Stimulated activated CD4-positive, alpha-beta T cell treated with anti-CD3 and anti-CD28 coated beads, Interleukin-12 subunit alpha, Interleukin-12 subunit beta, amount 100 ng/mL, for 48 hours (primary cell): ENCODE measurements at places on chromosomes 7 and 10.

DNA sequence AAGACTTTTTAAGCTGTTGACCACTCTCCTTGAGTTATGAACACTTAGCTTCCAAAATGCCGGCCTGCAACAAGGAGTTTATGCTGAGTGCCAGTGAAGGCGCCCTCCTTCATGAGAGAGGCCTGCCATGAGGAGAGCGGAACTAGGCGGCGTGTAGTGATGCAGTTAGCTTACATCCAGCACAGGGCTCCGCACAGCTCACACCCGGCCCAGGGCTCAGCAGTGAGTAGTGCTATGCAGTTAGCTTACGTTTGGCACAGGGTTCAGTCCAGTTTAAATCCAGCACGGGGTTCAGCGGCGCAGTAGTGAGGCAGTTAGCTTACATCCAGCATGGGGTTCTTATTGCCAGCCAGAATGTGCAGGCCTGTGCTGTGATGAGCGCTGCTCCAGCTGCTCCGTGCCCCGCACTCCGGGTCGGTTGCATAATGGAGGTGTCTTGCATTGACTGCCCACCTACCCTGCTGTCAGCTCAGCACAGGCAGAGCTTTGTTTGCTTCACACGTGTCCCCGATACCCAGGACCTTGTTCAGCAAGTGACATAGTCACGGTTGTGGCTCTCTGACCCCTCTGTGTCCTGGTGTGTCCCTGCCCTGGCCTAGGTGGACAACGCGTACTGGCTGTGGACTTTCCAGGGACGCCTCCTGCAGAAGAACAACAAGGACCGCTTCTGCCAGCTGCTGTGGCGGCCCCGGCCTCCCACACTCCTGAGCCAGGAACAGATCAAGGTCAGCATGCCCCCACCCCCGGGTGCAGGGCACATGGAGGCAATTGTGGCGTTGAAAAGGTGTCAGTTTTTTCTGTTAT lies 21.9 kb downstream of the EIF3B start:
- DNase-seq: no peak

DNA sequence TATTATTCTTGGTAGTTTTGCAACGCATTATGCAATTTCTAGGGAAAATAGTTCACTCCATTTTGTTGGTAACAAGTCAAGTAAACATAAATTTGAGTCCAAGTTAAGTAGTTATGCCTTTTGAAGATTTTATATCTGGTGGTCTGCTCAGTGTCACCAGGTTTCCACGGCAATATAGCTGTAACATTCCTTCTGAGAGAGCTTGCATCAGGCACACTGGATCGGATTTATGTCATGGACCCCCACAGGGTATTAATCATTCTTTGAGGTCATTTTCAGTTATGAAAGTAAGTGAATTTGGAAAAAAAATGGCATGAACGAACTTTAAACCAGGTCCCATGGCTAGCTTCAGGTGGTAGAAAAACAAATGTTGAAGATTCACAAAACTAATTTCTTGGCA lies 136.3 kb downstream of the POLR1F start:
- no peak for DNase-seq

GRCh38 chr10:58360412-58361004 lies 24.7 kb upstream of the TFAM start:
- no peak for DNase-seq

GRCh38 chr7:95375591-95376257 lies 20.5 kb downstream of the PON3 start:
- no peak for DNase-seq

GRCh38 chr10:99850021-99850766 lies 67.8 kb downstream of the ABCC2 start:
- DNase-seq: no peak

- no peak for DNase-seq
Observed at GRCh38 chr7:146290746-146291145, 174.1 kb downstream of the CNTNAP2 start.

DNA sequence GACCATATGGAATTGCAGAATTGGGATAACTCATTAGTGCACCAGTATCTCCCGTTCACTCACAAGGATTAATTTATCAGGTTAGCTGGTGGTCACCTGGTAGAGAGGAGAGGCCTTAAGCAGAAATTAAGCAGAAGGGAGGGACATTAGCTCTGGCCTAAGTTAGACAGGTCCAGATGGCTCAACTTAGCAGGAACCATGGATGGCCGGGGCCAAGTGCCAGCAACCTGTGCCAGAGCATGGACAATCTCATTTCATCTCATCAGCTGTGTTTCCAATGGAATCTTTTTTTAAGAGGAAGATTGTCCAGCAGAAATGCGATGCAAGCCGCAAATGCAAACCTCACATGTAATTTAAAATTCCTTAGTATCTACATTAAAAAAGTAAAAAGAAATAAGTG lies 82.2 kb downstream of the JCAD start:
- DNase-seq: no peak

GRCh38 chr10:127193125-127193524 lies 3.3 kb downstream of the INSYN2A start:
- DNase-seq: no peak

GRCh38 chr10:127886371-127887051 lies 6.2 kb downstream of the CLRN3 start:
- no peak for DNase-seq

- no peak for DNase-seq
Observed at GRCh38 chr10:119786117-119786769, 60.4 kb downstream of the INPP5F start.
